ENCODE measurements at places on chromosomes 2 and 18.

DNA sequence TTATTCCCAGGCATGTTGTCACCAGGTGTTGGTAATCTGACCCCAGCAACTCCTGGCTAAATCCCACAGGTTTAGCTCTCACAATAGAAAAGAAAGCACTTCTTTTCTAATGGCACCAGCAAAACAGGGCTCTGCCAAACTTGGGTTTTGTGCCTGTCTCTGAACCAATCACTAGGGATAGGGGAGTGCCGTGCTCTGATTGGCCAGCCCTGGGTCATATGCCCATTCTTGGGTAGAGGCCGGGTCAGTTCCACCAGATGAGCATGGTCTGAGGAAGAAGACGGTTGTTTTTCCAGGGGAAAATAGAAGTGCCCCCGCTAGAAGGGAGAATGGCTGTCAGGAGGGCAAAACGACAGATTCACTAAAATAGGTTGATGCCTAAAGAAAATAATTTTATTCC is 14.7 kb downstream of the CDK15 start:
- DNase-seq, result no peak

DNA sequence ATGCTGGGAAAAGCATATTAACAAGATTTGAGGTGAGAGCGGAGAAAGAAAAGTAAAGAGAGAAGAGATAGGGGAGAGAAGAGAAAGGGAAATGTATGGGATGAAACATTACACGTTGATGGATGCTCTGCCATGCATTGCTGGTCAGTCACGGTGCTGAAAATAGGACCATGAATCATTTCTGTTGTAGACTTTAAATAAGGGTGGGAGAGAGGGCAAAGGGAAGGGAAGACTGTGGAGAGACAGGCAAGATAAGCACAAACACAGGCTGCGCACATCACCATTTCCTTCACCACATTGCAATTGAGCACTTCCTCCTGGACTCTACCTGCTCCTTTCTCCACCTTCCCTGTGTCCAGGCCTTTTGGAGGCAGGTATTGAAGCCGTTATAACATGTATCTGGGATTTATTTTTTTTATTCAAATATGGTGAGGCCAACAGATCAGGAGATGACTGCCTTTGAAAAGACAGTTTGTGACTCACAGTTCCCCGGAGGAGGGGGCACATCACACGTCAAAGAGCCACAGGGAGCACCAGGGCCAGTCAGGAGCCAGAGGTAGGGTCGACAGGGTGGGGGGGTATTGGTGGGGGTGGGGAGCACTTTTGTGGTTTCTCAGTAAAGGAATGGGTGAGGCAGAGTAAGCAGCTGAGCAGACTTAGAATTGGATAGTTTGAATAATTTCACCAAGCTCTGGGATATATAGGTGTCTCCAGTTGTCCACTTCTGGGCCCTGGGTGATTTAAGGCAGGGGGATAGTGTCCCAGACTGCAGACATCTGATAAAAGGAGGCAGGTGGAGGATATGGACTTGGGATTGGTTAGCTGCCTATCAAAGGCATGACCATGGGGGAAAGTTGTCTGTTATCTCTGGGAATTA is 372.8 kb upstream of the ST6GAL2 start:
- DNase-seq, result no peak

- DNase-seq, result no peak
These were observed 534.7 kb downstream of the PLCL1 start for GRCh38 chr2:198339116-198339515.

GRCh38 chr2:66683599-66683998 is 248.7 kb downstream of the MEIS1 start:
- no peak for DNase-seq

DNA sequence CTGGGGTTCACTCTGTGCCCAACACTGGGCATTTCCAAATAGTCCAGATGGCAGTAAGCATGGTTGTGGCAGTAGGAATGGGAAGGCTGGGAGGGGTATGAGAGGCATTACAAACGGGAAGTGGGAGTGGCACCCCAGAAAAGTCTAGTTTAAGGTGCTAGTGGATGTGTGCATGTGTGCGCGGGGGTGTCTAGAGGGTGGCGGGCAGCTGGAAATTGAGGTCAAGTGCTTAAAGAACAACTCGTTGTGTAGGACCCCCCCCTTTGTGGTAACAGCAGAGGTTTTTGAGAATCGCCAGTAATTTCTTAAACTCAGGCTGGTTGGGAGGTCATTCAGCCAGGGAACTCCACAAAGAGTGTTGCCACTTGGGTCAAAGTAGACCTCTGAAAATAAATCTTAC is 69.9 kb downstream of the RHBDD1 start:
- no peak for DNase-seq

GRCh38 chr2:129884221-129884786 is 95.2 kb upstream of the RAB6C start:
- DNase-seq, result no peak

GRCh38 chr2:122481717-122482116 is 726.3 kb downstream of the TSN start:
- DNase-seq, result no peak

- DNase-seq, result no peak
These were observed 20.1 kb downstream of the CEP68 start for GRCh38 chr2:65076345-65076710.

GRCh38 chr2:225464346-225465025 is 65.0 kb downstream of the NYAP2 start:
- no peak for DNase-seq

DNA sequence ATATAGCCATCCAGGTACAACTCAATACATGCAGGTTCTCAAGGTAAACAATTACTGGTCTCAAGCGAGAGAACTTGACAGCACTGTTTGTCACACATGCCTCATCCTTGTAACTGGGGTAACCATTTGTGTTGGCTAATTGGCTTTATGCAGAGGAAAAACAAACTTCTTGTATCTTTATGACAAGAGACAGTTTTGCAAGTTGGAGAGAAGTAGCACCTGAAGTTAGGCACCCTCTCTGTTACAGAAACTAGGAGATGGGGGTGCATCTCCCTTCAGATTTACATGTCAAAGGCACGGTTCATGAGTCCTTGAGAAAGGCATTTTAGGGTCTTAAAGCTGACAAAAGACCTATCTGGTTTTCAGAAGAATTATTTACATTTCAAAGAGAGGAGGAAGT is 241.7 kb downstream of the CD226 start:
- no peak for DNase-seq

DNA sequence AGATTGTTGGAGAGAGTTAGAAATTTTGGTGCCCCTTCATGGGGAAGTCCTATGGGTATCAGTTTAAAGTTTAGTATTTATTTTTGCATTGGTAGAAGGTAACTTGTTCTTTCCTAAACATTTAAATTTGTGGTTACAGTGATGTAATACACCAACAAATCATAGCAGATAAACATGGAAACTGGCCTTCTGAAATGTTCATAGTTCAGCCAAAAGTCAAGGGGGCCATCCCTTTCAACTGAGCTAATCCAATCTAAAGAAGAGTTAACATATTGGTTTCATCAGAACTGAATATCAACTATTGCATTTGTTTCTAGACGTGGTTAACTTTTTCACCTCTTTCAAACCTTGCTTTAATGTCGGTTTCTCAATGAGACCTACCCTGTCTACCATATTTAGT is 46.3 kb downstream of the PPP1R1C start:
- no peak for DNase-seq

GRCh38 chr18:79058007-79058406 is 11.2 kb upstream of the ATP9B start:
- no peak for DNase-seq

GRCh38 chr2:64982311-64982857 is 6.8 kb upstream of the SLC1A4 start:
- DNase-seq, result no peak

- DNase-seq, result no peak
These were observed 9.0 kb downstream of the TNFRSF11A start for GRCh38 chr18:62334120-62334519.

DNA sequence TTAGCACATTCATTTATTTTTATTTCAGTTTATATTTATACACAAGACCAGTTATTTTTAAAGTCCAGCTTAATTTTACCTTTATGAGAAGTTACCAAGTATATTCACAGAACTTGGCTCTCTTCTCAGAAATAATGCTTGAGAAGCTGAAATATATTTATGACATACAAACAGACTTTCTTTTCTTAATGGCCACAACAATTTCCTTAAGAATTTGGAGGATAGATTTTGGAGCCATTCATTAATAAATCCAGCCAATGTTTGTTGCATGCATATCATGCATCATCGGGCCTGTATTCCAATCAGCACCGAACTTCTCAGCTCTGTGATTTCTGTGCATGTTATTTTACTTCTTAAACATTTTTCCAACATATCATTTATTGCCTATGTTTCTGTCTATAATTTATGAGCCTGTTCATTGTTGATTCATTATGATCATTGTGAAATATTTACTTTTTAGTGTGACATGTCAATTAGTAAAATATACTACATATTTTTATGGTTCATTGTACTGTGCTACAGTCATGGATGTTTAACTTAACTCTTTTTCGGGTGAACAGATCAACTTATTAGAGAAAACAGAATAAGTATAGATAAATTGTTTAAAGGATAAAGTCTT is 3.5 kb downstream of the GULP1 start:
- DNase-seq, result peak; percentile 20

All from muscle of back (tissue), 13 donors.